ENCODE measurements at places on chromosomes 1 and 21. TPM values are rescaled to one million over a fixed set of nuclear protein-coding genes. Genes with fewer than 3 reads are reported as not detected.

GRCh38 chr1:32963746-32964460 is 706 bp downstream of the RNF19B start:
- peak; percentile 58 for DNase-seq

DNA sequence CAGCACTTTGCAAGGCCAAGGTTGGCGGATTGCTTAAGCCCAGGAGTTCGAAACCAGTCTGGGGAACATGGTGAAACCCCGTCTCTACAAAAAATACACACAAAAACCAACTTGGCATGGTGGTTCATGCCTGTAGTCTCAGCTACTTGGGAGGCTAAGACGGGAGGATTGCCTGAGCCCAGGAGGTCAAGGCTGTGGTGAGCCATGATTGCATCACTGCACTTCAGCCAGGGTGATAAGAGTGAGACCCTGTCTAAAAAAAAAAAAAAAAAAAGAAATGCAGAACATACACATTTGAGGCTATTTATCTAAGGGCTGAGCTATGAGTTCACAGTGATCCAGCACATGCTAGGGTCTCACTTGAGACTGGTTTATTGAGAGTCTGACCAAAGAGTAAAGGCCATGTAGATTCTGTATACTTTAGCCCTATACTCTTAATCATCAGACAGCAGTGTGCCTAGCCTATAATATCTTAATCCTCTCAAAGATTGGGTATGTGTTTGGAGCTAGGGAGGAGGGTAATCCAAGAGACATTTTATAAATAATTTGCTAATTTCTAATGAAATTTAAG is 23.9 kb downstream of the RNF2 start:
- DNase-seq: peak; percentile 59

GRCh38 chr1:44842862-44843655 is at the start of gene PTCH2:
PTCH2 (minus strand) TSS chr1:44843253; CDS start chr1:44842932, 321 bp downstream.
- DNase-seq: peak; percentile 85

- DNase-seq: no peak
Observed at GRCh38 chr1:43584204-43584603, 53.5 kb downstream of the PTPRF start.

GRCh38 chr1:222099746-222100145 is 357.9 kb upstream of the DUSP10 start:
- DNase-seq: no peak

DNA sequence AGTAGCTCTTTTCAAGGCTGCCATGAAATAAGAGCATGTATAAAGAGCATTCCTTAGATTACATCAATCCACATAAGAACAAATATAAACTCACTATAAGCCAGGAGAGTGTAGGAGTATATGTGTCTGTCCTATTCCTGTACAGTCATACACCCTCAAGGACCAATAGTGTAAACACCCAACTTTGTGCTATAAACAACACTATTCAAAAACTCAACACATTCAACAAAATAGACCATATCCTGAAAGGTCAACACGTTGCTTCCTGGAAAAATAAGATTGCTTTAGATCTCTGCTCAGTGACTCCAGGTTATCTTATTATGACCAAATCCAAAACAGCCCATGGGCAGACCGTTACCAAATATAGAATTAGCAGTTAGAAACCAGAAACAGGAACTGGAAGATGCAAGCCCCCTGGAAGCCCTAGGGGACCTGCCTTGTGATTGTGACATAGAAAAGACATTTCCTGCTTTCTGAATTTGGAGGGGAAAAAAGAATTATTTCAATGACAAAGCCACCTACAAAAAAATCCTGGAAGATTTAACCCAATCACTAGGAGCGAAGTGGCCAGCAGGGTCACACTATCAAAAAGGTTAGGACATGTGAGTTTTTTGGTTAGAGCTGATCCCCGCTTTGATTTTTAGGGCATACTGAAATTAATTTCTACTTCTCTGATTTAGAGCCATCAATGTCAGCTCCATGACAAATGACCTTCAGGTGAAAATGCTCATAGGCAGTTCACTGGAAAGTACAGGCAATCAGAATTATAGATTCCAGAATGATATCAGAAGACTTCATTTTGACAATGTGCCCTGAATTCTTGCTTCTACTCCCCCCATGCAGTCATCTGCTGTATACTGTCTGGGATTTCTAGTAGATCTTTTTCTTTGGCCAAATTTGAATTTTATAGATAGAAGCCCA is 59.9 kb downstream of the LRRC8C start:
- DNase-seq: peak; percentile 87

DNA sequence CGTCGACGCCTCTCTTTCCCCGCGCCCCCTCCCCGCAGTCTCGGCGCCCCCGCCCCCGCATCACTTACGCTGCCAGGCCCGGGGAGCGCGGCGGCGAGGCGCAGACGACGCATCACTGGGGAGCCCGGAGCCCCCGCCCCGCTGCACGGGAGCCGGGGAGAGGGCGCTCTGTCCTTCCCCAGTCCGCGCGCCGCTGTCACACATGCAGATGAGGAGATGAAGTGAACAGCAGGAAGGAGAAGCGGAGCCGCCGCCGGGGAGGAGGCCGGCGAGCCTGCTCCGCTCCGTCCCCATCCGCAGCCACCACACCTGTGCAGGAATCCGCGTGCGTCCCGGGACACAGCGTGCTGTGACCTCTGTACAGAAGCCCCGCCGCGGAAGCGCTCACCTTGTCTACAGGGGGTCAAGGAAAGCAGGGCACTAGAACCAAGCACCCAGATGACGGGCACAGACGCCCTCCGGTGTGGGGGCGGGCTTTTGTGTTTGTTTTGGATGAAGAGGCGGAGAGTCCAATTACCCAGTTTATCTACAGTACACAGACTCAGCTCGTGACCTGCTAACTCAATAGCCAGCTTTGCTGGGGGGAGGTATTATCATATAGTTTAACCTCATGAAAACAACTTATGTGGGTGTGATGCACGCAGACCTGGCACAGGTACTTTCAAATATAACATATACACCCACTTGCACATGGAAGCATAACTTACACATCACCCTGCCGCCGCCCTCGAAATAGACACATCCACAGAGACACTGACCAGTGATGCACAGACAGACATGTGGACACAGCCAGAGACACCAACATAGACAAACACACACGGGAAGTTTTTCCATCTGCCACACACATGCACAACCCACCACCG is 12.4 kb downstream of the KLHDC8A start:
- no peak for DNase-seq

- no peak for DNase-seq
Observed at GRCh38 chr1:110880708-110881374, 7.9 kb downstream of the CD53 start.

DNA sequence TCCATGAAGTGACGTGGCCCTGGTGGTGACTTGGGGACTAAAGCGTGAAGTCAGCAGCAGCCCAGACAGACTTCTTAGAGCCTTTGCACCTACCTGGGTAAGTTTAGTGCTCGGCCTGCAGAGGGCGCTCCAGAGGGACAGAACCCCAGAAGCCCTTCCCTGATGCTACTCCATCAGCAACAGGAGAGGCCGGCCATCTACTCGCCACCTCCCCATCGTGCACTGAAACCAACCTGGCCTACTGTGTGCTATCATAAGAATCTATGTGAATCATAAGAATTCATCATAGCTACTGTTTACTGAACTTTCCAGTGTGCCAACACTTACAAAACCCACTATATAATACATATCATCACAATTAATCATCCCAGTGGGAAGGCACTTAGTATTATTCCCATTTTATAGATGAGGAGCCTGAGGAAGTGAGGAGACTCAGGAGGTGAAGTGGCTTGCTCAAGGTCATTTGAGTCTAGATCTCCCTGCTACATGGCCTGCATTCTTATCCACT is 7.9 kb upstream of the EDN2 start:
- no peak for DNase-seq

GRCh38 chr1:109910963-109911798 is 532 bp downstream of the CSF1 start:
- no peak for DNase-seq

- DNase-seq: no peak
Observed at GRCh38 chr21:38898422-38899096, 92.8 kb downstream of the ETS2 start.

- DNase-seq: no peak
Observed at GRCh38 chr1:29624320-29625083, 388.2 kb downstream of the PTPRU start.

Gene SPRR2A
- total RNA-seq: not detected

Gene FMO1
- total RNA-seq: under 0.01 TPM

Gene HMCN1
- total RNA-seq: 5.2 TPM

Measured in fibroblast of villous mesenchyme (primary cell).